ENCODE measurements at places on chromosomes 5 and 9.

GRCh38 chr5:142425286-142426065, 100.7 kb upstream of the SPRY4 start:
- no peak for DNase-seq

DNA sequence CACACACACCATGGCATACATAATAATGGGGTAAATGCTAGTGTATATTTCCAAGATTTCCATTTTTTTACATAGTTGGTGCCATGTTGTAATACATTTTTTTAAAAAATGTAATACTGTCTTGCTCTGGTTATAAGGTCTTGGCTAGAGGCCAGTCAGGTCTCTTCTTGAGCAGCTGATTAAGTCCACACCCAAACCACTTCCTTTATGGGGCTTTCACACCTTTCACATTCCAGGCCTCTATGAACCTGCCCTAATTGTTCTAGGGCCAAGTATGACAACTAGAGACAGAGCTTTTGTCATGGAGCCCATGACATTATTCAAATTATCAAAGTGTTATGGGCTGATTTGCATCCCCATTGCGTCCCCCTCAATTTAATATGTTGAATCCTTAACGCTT, 495.6 kb upstream of the CTNND2 start:
- no peak for DNase-seq

DNA sequence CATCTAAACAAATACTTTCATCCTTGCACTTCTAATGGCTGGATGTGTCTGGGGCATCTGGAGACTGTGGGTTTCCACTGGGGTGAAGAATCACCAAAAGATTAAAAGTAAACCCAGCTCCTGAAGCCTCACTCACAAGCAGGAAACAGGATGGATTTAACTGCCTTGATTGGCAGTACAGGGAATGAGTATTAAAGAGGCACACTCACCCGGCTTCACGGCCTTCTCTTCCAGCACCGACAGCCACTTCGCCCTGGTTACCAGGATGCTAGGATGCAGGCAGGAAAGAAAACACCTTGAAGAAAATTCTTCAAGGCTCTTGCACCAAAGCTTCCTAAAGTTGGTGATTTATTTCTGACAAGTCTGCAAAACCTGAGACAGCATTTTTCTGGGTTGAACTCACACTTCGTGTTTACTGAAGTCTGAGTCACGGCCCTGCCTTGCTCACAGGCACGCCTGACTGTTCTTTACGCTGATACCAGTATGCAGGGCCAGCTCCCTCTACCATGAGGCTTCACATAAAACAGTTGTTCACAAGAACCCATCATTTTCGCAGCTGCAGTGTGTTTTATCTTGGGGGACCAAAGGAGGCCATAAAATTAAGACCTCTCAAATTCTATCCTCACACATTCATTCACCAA, 56.5 kb upstream of the ZNF354A start:
- no peak for DNase-seq

DNA sequence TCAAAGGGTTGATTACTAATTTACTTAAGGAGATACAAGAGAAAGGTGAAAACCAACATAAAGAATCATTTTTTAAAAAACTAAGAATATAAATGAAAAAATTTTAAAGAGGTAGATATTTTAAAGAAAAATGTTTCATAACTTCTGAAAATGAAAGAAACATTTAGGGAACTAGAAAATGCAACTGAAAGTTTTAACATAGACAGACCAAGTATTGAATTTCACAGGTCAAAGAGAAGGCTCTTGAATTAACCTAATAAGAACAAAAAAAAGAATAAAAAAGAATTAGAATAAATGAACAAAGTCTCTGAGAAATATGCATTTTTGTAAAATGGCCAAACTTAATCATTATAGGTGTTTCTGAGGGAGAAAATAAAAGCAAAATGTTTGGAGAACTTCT, 16.1 kb upstream of the FAM174A start:
- DNase-seq, result no peak

GRCh38 chr9:92627651-92628050, 42.3 kb downstream of the IPPK start:
- no peak for DNase-seq

DNA sequence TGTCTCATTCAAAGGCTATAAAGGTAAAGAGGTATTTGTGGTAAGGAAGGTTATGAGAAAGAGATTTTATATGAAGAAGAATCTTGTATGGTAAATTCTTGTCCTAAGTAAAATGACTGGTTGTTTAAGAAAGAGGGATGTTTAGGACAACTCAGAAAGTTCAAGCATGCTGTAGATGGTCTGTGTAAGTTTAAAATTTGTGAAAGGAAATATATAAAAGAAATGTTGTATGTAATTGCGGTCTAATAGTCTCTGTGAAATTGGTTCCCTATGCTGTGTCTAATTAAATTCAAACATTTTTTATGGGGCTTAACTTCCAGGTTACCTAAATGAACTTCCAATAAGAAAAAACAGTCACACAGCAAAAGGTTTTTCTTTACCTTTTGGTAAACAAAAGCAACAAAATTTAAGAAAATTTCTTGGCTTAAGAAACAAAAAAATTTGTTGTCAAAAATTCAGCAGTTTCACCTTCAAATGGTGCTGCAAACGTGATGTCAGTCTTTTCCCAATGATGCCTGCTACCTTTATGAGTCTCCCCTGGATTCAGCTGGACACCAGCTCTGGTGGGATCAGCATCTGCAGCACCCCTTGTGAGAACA, 83.0 kb upstream of the FCN1 start:
- no peak for DNase-seq

DNA sequence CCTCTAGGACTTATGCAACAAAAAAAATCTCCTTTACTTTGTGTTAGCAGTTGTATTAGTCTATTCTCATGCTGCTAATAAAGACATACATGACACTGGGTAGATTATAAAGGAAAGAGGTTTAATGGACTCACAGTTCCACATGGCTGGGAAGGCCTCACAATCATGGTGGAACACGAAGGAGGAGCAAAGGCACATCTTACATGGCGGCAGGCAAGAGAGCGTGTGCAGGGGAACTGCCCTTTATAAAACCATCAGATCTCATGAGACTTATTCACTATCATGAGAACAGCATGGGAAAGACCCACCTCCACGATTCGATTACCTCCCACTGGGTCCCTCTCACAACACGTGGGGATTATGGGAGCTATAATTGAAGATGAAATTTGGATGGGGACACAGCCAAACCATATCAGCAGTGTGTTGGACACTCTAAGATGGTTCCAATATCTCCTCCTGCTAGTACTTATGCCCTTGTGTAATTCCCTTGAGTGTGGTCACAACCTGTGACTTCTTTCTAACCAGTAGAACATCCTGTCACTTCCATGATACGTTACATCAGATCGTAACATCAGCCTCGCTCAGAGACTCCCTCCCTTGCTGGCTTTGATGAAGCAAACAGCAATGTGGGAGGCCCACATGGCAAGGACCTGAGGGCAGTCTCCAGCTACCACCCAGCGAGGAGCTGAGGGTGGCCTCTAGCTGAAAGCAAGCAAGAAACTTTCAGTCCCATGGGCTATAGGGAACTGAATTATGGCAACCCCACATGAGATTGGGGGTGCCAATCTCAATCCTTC, 113.5 kb upstream of the PITX1 start:
- no peak for DNase-seq

GRCh38 chr9:110714314-110714713, 45.7 kb downstream of the MUSK start:
- no peak for DNase-seq

DNA sequence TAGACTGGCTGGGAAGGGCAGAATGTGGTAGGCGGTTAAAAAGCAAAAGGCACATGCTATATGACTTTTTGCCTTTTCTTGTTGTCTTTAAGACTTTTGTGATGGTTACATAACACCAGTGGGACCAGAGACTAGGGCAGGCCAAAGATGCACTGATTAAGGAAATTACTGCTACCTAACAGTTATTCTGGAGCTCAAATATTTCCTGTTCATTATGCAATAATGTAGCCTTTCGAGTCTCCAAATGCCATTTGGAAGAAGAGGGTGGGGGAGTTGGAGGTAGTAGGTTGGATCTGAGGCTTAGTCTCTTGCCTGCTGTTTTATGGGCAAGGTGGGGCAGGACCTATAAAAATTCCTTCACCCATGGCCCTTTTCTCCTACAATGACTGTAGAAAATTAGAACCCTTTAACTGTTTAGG, 51.7 kb downstream of the SH3GL2 start:
- no peak for DNase-seq

DNA sequence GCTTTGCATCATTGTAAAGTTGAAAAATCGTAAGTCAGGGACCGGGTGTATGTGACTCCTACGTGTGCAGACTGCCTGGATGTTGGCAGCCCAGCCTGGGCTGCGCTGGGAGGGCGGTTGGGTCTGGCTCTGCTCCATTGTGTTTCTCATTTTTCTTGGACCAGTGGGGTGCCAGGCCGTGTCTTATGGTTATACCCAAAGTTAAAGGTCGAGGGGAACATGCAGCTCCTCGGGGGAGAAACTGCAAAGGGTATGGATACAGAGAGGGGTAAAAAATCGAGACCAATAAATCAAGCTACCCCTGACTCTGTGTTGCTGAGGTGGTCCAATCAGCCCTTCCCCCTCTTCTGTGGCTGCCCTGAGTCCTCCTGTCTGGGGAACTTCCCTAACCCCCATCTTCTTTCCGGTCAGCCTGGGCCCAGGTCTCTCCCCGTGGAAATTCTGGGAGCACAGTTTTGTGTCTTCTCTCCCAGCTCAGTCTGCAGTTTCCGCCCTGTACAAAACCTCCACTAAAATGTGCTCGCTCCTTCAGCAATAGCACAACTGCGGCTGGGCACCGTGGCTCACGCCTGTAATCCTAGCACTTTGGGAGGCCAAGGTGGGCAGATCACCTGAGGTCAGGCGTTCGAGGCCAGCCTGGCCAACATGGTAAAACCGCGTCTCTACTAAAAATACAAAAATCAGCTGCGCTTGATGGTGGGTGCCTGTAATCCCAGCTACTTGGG, 34.1 kb upstream of the UNC5A start:
- DNase-seq, result no peak

Data from GM12891 (cell line).